ENCODE measurements at places on chromosomes 2 and 18.

- peak; percentile 30 for DNase-seq
Observed at GRCh38 chr2:189506514-189506976, 65.3 kb downstream of the WDR75 start.

DNA sequence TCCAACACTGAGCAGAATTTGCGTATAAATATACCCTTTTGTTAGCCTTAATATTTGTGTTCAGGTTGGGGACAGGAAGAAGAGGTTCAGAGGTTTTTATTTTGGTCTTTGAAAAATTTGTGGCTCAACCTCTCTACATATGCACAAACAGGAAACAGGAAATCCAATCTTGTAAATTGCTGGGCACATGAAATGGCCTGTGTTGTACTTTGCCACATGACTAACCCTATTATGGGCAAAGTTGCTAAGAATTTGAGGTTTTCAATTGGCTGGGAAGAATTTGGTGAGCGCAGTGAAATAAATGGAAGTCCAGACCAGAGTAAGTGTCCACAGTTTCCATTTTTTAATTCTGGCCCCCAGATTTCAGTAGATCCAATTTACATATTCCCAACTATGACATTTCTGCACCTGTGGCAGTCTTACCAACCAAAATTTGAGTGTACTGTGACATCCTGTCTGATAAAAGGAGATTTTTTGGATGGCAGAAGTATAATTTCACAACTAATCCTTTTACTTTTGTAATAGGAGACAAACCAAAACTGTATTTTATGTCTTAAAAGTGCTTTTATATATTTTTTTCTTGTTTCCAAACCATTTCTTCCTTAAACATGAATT lies 63.6 kb downstream of the COX7A2L start:
- peak; percentile 46 for DNase-seq

DNA sequence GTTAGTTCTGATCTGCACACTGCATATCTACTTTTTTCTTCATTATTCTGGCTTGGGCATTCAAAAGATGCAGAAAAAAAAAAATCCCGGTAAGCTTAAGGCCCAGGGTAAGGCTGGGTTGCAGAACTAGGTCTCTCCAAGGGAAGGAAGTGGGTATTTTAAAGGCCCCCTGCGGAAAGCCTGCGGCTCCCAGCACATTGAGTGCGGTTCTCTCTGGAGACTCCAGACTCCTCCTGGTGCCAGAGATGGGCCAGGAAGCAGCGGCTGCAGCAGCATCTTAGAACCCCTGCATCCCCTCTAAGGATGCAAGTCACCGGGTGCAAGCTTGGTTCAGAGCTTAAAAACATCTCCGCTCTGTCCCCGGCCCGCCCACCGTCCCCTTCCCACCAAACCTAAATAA lies 49.5 kb downstream of the TGIF1 start:
- DNase-seq, result no peak

GRCh38 chr2:10057231-10058107 lies 14.1 kb downstream of the KLF11 start:
- peak; percentile 18 for DNase-seq

- no peak for DNase-seq
Observed at GRCh38 chr2:159164457-159164911, 122.0 kb downstream of the WDSUB1 start.

DNA sequence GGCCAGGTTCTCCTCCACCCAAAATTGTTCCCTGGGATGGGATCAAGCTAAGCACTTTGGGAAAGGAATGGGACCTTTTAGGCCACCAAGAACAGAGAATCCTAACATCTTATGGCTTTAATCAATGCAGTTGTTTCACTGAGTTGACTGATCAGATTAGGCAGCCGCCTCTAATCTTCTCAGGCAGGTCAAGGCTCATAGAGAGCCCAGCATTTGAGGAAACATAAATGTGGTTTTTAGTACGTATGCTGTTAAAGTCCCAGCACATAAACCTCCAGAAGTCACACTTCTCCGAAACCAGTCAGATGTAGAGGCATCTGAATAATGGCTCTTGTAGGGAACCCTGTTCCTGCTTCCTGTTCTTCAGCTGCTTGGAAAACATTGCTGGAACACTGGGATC lies 99.5 kb upstream of the RMDN2 start:
- DNase-seq, result no peak

DNA sequence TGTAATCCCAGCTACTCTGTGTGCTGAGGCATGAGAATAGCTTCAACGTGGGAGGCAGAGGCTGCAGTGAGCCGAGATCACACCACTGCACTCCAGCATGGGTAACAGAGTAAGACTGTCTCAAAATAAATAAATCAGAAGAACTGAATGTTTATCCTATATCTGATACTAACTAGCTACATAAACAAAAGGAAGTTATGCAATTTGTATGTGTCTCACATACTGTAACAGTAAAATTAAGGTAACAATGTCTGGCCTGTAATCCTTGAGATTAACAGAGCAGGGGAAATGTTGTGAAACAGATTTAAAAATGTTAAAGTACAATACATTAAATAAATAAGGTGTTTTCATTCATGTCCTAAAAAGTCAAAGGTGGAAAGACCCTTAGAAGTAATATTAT lies 150.8 kb downstream of the MEMO1 start:
- no peak for DNase-seq

- DNase-seq, result no peak
Observed at GRCh38 chr2:234459401-234460009, 37.4 kb downstream of the ARL4C start.

- no peak for DNase-seq
Observed at GRCh38 chr2:142734231-142734630, 143.2 kb upstream of the KYNU start.

GRCh38 chr2:241422350-241422749 lies 66.3 kb downstream of the FARP2 start:
- no peak for DNase-seq

DNA sequence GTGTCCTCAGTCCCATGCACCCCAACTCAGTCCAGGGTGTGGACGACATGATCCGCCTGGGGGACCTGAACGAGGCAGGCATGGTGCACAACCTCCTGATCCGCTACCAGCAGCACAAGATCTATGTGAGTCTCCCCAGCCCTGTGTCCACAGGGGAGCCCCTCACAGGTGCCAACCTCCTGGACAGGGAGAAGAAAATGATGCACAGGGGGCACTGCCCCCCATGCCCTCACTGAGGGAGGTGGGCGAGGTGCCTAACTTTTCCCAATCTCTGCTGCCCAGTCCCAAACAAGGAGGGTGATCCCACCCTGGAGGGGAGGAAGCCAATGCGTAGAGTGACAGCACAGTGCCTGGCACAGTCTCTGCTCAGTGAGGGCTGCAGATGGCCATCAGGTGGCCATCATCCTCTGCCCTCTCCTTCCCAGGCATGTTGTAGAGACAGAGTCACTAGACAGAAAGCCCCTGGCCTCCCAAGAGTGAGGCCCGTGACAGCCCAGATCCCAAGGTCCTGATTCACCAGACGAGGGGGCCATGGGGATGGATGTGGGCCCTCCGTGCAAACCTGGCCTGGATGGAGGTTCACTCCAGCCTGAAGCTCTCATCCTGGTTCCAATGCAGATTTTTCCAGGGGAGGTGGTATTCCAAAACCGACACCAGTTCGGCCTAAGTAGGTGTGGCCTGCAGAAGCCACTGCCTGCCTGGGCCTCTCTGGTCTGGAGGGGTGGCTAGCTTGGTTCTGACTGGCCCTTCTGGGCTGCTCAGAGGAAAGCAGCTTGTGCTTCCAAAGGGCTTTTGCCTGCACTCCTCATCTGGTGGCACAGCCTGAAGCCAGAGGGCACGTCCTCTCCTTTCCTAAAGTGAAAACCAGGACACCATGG lies 30.0 kb downstream of the MYO7B start:
- no peak for DNase-seq

GRCh38 chr18:9851511-9851910 lies 34.3 kb upstream of the TXNDC2 start:
- no peak for DNase-seq

GRCh38 chr2:88074854-88075292 lies 7.2 kb downstream of the SMYD1 start:
- DNase-seq, result no peak

GRCh38 chr2:43230351-43230885 lies 4.0 kb upstream of the ZFP36L2 start:
- no peak for DNase-seq

DNA sequence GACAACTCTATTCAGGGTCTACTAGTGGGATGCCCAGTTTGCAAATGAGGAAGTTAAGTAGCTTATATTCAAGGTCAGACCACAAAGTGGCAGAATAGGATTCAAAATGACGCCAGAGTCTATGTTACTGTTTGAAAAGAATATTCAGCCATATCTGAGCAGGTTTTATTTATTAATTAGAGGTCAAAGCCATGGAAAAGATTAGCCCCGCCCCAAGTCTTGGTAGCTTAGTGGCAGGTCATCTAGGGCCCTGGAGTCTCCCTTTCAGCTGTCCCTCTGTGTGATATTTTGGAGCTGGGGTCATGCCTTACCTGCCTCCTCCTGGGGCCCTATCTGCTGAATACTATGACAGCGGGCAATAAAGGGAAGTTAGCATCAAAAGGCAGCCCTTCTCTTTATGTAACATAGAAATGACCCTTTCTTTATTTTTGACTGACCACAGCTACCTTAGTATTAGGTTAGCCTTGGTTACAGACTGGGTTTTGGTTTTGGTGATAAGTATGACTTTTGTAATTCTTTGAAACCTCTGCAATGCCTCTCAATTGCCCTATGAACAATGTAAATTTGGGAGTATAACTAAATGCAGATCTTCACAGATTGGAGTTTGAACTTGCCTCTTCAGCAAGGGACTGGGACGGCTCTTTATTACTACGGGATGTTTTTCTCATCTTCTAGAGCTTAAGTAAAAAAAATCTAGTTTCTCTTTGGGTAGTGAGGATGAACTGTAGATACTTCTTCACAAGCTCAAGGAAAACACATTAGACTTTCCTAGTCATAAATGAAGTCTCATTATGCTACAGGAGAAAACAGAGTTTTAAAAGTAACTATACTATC lies 153.0 kb upstream of the ITGA4 start:
- DNase-seq, result no peak

- peak; percentile 58 for DNase-seq
Observed at GRCh38 chr18:34493099-34493544, 217.0 kb upstream of the DTNA start.

GRCh38 chr18:52288403-52289004 lies 51.5 kb upstream of the DCC start:
- DNase-seq, result peak; percentile 9

DNA sequence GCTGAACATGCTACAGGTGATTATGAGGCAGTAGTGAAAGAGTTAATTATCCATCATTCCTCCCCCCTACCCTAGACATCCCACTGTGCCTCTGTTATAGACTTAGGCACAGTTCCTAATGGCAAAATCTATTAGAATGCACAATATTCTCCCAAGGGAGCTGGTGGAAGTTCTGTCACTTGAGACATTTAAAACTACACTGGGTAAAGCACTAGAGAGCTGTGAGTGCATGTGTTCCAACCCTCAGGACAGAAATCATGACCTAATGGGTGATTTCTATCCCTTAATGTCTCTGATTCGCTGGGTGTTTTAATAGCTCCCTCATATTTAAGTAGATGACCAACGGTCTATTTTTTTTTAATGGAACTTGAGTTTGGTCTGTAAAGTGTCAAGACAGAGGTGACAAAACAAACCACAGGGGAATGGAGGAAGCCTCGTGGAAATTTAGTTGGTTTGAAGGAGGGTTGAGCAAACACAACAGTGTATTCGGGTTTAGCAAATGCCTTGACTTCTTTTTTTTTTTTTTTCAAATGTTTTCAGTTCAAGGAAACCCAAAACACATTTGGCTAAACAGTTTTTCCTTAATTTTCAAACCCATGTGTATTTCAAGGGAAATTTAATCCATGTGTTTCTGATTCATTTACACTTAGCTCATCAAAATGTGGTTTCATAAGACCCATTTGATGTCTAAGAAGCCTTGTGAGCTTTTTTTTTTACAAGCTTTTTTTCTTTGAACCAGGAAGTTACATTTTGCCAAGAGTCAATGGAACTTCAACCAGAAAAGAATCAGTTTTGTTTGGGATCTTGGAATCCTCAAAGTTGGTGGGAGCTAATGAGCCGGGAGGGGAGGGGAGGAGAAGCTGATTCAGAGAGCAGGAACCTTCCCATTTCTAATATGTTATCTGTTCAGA lies 665.1 kb upstream of the ZEB2 start:
- no peak for DNase-seq

- DNase-seq, result no peak
Observed at GRCh38 chr18:50656396-50656795, 96.5 kb downstream of the MAPK4 start.

- no peak for DNase-seq
Observed at GRCh38 chr18:73933685-73934084, 213.9 kb downstream of the FBXO15 start.

GRCh38 chr18:31657823-31658669 lies 26.3 kb downstream of the B4GALT6 start:
- peak; percentile 58 for DNase-seq

DNA sequence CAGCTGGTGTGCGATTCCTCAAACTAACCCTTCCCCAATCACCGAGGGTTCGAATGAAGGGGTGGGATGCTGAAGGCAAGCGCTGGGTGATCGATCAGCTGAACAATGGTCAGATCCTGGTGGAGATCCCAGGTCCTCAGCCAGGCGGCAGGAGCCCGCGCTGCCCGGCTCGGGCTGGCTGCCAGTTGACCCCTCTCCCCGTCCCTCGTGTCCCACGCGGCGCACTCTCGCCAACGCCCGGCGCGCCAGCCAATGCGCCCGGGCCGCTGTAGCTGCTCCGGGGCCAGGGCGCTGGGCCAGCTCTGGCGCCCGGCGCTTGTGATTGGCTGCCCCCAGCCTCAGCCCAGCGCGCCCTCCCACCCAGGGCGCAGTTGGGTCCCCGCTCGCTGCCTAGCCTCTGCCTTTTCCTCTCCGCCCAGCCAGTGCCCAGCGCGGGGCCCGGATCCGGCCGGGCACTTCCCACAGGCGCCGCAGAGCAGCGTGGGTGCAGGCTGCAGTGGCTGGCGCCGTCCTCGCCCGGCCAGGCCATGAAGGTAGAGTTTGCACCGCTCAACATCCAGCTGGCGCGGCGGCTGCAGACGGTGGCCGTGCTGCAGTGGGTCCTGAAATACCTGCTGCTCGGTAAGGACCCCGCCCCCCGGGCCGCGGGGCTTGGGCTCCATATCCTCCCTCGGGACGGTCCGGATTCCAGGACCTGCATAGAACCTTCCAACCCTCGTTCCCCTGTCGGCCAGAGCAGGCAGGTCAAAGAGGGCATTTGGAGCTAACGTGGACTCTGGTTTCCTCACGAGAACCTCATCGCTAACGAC lies at the start of gene MOGAT1:
MOGAT1 (plus strand) TSS at position 400 of the 809 bp plus-strand sequence; CDS start at position 528, 128 bp downstream.
- no peak for DNase-seq

DNA sequence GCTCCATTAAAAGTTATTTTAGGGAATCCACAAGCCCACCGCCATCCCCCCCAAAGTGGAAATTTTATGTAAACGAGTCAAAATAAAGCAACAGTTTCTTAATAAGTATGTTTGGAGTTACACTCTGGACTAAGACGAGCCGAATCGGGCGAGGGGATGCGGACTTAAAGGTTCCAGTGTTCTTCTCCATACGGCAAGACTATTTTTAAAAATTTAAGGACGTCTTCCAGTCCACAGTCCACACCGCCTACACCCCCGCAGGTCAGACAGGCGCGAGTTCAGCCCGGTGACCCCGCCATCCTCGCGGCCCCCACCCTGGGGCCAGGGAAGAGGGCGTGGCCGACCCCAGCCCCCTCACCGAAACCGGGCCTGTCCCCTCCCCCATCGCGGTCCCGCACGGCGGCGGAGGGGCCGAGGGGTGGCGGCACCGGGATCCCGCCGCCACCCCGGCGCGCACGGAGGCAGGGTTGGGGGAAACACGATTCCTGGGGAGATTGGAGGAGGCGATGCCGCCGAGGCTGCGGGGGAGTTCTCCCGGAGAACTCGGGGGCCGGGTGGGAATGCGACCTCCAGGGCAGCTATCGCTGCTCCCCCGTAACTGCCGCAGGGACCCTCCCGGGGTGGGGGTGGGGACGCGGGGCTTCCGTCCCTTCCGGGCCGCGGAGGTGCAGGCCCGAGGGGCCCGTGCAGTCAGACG lies 24.5 kb upstream of the SMAD7 start:
- no peak for DNase-seq
